ENCODE measurements at places on chromosomes 3 and 15.

DNA sequence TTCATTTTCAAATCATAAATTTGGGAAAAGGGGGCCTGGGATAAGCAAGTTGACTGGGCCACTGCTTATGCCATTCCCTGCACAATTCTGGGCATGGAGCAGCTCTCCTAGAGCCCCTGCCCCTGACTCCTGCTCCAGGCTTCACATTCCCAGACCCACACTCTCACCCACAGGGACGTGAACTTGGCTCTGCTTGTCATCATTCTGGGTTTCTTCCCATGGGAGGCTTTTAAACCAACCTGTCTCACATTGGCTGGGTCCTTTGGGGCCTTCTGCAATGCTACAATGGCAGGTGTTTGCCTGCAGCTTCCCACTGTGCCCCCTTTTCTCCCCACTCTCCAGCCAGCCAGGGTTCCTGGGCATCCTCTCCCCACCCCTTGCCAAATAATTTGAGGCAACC, 49.1 kb downstream of the CYP19A1 start:
- no peak for DNase-seq

DNA sequence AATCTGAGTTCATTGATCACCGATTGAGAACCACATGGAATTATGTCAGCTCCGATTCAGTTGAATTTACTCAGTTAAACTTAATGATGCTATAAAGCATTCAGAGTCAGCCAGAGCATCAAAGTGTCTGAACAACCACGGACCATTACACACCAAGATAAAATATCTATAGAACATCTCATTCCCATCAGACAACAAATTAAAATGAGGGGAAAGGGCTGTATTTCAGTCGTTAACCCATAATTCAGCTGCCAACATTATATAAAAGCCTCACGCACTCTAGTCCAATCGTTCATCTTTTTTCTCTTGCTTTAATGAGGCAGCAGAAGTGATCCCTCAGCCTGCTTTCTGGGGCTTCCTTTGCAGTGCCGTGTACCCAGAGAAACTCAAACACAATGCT, 11.9 kb downstream of the CPNE4 start:
- DNase-seq = no peak

- no peak for DNase-seq
These were observed 745 bp downstream of the RSL24D1 start for GRCh38 chr15:55195996-55196395.

GRCh38 chr3:181906338-181906737, 194.6 kb downstream of the SOX2 start:
- no peak for DNase-seq

DNA sequence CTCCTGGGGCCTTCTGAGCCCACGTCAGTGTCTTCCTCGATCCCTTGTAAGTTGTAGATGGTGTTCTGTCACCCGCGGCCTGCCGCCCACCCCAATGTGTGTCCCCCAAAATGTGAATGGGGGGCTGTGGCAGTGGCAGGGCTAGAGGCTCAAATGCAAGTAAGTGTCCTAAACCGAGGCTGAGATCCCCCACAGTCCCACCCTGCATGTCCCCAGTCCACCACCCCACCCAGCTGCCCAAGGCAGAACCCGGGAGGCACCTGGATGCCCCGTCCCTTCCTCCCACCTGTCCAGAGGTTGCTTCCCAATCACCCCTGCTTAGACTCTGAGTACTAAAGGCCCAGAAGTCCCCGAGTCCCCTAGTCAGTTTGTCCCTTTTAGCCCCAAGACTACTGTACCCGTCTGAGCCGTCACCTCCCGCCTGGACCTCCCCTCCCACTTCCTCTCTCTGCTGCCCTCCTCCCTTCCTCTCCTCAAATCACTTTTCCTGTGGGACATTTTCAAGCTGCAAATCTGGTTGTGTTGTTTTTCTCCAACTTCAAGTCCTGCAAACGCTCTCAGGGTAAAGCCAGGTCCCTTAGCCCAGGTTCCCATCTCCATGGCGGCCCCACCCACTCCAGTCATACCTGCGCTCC, 11.8 kb upstream of the PLXND1 start:
- DNase-seq = no peak

DNA sequence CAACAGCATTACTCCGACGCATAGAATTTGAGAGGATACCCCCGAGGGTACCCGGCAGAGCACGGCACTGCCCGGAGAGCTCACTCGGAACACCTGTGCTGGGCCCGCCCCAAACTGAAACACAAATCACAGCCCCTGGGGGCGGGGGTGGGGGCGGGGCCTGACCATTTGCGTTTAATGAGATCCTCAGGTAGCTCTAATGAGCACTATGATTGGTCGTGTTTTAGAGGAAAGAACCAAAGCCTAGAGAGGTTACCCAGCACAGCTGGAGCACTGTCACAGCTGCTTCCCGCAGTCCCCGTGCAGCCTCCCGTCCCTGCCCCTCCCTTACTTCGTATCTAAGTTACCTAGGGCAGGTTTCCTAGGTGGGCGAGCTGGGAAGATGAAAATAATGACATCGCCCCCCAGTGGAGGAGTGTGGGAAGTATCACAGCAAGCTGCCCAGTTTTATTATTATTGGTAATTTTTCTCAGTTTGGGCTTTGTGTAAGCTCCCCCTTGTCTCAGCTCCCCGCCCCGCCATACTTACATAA, 187.1 kb downstream of the PDE8A start:
- no peak for DNase-seq

DNA sequence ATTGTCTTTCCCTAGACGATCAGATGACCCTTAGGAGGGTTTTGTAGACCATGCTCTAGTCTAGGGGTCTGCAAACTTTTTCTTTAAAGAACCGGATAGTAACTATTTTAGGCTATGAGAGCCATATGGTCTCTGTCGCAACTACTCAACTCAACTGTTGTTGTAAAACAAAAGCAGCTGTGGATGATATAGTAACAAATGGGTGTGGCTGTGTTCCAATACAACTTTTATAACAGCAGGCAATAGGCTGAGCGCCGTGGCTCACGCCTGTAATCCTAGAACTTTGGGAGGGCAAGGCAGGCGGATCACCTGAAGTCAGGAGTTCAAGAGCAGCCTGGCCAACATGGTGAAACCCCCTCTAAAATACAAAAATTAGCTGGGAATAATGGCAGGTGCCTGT, 6.1 kb upstream of the CMTM6 start:
- DNase-seq = peak; percentile 78

- peak; percentile 67 for DNase-seq
These were observed 66.4 kb downstream of the SEMA5B start for GRCh38 chr3:122961146-122961545.

GRCh38 chr3:150030841-150031240, 60.1 kb upstream of the PFN2 start:
- no peak for DNase-seq

- DNase-seq = peak; percentile 40
These were observed 88.0 kb downstream of the HMG20A start for GRCh38 chr15:77508541-77509243.

- no peak for DNase-seq
These were observed 5.3 kb upstream of the TXNRD3 start for GRCh38 chr3:126659915-126660886.

DNA sequence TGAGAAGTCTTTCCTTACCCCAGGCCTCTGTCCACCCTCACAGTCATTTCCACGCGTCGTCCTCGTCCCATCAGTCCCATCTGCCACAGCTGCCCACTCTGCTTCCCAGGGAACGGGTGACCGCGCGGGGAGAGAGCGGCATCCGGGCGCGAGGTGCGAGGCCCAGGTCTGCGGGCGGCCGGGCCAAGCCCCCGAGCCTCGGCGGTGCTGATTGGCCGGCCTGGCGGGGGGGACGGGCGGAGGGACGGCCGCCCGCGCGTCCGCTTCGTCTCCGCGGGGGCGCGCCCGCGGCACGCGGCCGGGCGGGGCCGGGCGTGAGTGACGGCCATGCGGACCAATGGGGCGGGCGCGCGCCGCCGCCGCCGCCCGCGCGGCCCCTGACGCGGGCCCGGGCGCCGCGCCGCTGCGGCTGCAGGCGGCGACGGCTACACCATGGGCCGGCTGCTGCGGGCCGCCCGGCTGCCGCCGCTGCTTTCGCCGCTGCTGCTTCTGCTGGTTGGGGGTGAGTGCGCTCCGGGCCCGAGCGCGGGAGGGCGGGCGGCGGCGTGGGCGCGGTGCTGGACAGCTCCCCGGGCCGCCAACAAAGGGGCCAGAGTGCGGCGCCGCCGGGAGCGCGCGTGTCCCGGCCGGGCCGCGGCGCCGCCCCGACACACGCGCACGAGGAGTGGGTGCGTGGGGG, at the start of gene PODXL2:
Gene PODXL2 (plus strand): TSS at position 398 of the 679 bp plus-strand sequence. CDS start 35 bp downstream, at position 433.
- DNase-seq = peak; percentile 56

- no peak for DNase-seq
These were observed 775.0 kb downstream of the DIPK2A start for GRCh38 chr3:144746631-144747030.

DNA sequence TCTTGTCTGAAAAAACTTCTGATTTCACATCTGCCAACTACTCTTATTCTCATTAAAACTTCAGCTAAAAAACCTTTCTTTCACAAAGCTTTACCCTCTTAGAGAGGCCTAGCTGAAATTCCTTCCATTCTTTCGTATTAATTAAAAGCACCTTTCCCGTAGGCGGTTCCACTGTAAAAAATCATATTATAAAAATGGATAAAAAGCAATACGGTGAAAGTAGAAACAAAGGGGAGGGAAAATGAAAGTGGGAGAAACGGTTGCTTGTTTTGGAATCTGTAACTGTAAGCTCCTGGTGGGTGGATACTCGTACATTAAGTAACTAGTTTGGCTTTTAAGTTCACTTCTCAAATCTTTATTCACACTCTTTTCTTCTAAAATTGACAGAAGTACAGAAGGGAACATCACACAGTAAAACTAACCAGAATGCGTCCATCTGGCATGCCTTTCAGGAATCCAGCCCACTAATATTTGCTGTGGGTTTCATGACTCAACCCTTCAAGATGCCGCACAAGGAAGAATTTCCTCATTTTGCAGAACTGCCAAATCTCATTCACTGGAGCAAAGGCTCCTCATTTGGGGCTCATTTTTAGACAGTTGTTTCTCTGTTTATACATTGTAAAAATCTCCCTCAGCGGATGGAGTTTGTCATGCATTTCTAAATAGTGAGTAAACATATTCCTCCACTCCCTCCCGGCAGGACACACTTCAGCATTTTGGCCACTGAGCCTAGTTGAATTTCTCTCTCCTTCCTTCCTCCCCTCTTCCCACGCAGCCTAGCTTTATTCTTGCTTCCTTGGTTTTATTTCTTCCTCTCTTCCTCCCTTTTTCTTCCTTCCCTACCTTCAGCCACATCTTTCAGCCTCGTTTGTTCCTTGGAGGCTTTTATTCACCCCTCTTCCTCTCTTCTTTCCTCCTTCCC, 419.5 kb upstream of the NAALADL2 start:
- DNase-seq = peak; percentile 100

DNA sequence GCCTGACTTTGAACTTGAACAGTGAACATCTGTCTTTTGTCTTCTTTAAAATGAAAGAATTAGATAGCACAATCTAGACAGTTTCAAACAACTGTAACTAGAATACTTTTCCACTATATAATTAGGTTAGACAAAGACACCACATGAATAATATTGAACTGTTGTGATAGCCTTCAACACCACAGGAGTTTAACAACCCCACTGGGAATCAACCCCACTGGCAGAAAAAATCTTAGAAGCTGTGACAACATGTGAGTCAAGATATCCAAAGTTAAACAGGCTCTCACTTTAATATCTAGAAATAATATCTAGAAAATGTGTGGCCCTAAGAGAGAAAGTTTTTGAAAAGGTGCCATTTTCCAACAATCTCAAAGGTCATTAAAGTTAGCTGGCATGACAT, 64.4 kb upstream of the PRICKLE2 start:
- no peak for DNase-seq

- no peak for DNase-seq
These were observed 226.1 kb upstream of the BHLHE40 start for GRCh38 chr3:4753073-4753691.

GRCh38 chr3:69485489-69485888, 99.6 kb upstream of the FRMD4B start:
- DNase-seq = no peak

DNA sequence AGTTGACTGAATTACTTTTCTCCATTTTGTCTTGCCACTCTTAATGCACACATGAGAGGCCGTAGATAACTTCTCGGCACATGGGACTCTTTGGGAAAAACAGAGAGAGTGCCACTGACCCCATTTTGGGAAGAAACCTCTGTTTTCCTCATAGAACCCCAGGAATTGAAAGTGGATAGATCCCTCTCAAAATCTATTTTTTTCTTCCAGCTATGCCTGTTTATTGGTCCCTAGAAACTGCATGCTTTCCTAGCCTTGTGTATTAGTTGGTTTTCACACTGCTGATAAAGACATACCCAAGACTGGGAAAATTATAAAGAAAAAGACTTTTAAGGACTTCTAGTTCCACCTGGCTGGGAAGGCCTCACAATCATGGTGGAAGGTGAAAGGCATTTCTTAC, 23.7 kb upstream of the TMEM45A start:
- DNase-seq = no peak

Measured in AG10803 (cell line).